Activated naive CD4-positive, alpha-beta T cell treated with anti-CD3 and anti-CD28 coated beads, Interleukin-2, amount 50 U/mL, for 16 hours (primary cell): ENCODE measurements at places on chromosomes 1 and 21.

DNA sequence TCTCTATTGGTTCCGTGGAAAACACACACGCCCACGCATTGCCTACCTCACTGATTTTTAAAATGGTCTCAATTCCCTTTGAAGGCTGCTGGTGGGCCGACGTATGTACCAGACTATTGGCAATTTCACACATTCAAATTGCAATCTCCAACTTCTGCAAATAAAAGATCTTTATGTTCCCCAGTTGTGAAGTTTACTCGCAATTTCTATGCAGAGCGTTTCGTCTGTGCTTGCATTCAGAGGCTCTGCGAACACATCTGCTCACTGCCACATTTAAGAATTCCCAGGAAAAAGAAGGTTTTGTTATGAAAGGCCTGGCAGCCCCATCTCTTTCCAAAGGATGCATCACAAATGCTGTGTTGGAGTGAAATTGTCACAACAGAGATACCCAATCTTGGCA lies 288.0 kb upstream of the KAZN start:
- DNase-seq, result no peak

DNA sequence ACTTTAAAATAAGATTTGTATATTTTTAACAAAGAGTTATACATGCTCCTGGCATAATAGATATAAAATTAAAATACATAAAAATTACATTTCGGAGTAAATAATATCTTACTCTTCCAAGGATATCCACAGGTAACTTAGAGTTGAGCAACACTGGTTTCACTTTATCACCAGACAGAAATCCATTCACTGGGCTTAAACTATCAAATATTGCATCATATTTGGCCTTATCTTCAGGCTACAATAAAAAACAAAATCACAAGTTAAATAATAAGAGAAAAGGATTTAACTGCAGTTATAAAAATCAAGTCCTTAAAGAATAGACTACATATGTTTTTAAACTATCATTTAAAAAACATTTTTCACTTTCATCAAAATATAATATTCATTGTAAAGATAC lies 55.5 kb downstream of the EPS15 start:
- no peak for DNase-seq

GRCh38 chr1:33047839-33048305 lies 11.2 kb upstream of the AK2 start:
- no peak for DNase-seq

- DNase-seq, result no peak
Observed at GRCh38 chr21:38914528-38915293, 109.0 kb downstream of the ETS2 start.

GRCh38 chr1:244712669-244713068 lies 59.7 kb downstream of the DESI2 start:
- no peak for DNase-seq

DNA sequence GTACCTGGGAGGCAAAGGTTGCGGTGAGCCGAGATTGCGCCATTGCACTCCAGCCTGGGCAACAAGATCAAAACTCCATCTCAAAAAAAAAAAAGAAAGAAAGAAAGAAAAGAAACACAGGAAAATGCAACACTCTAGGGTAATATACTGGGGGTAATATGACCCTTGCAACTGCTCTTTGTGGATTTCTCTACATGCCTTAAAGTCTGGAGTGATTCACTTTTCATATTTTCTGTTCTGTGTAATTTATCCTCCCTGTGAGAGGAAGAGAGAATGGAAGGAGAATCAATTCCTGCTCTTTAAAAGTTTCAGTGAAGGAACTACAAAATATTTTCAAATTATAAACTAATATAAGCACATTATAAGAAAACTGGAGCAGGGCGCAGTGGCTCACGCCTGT lies 22.7 kb downstream of the RIT1 start:
- DNase-seq, result no peak
